ENCODE measurements at places on chromosomes 4 and X.

GRCh38 chr4:66906314-66906713 is 639.0 kb downstream of the CENPC start:
- DNase-seq: no peak

- DNase-seq: no peak
These were observed 32.0 kb upstream of the SGMS2 start for GRCh38 chr4:107792711-107793110.

DNA sequence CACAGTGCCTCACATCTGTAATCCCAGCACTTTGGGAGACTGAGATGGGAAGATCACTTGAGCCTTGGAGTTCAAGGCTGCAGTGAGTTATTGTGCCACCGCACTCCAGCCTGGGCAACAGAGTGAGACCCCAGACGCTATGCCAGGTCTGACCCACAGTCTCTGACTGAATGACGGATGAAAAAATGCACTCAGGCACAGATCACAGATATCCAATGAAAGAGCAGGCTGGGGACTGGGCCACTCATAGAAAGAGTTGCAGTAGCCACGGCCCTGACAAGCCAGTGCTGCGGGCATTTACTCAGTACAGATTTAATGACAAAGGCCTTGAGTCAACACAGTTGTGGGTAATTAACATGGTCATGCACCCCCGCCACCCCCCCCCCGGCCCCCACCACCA is 22.7 kb downstream of the NUDT6 start:
- no peak for DNase-seq

GRCh38 chrX:148755111-148755510 is 254.7 kb downstream of the AFF2 start:
- no peak for DNase-seq

DNA sequence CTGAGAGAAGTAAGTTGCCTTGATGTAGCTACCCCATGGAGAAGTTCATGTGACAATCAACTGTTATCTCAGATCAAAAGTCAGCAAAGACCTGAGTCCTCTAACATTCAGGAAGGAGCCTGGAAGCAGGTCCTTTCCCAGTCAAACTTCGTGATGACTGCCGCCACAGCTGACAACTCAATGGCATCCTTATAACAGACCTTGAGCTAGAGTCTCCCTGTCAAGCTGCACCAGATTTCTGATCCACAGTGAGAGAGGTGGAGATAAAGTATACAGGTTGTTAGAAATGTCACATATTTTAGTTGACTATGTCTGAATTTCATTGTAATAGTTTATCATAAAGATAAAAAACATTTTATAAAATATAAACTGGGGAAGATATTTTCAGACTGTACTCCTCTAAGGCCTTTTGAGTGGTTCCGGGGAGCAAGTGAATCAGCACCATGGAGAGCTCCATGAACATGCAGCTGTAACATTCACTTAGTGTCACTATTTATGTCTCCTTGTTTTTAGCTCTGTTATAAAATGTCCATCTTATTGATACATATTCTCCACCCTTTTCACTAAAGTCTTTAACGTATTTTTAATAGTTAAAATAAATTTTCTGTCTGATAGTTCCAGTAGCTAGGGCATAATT is 1653.5 kb upstream of the AGA start:
- DNase-seq: no peak

- DNase-seq: no peak
These were observed 59.5 kb downstream of the SH2D1A start for GRCh38 chrX:124405868-124406267.

DNA sequence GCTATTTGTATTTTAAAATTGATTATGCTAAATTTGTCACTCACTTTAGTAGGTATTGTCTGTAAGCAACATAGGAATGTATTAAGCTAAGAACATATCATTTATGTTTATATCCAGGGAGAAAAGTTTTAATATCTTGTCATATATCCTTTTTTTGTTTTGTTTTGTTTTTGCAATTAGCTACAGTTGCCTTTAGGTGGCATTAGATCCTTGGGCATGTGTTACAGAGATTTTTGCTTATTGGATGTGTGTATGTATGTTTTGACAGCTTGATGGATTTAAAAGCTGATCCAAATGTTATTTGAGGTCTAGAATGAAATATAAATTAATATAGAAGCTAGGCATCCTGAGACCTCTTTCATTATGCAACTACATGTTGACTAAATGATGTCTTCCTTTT is 36.1 kb upstream of the OTUD4 start:
- no peak for DNase-seq

- no peak for DNase-seq
These were observed 23.7 kb upstream of the CPLX1 start for GRCh38 chr4:849478-850175.

- no peak for DNase-seq
These were observed 32.3 kb downstream of the PRDM8 start for GRCh38 chr4:80229590-80229989.

- DNase-seq: no peak
These were observed 33.1 kb downstream of the LNX1 start for GRCh38 chr4:53558065-53558801.

DNA sequence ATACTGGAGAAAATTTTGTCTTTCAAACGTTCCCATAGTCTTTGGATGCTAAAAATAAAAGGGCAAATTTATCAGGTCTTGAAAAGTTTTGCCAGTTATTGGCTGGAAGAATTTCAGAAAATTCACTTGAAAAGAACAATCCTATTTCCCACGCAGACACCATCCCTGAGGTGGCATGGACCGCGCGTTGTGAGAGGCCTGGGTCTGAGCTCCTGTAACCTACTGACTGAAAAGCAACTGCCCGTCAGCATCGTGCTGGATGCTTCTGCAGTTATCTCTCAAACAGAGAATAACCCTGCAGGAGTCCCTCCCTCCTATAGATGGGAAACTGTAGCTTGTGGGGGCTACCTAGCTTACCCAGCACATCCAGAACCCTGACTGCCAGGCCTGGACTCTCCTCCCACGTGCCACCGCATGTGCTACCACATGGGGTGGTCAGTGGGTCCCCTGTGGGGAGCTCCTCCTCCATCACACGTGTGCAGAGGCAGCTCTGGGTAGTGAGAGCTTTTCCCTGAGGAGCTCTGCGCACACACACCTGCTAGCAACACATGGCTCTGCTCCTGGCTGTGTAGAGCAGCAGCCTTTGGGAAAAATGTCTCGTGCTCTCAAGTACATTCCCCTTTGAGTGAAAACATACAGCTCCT is 36.1 kb downstream of the NSG1 start:
- no peak for DNase-seq

- no peak for DNase-seq
These were observed 52.5 kb downstream of the LHFPL1 start for GRCh38 chrX:112627206-112627605.

GRCh38 chr4:48366611-48367010 is 25.3 kb downstream of the SLAIN2 start:
- no peak for DNase-seq

GRCh38 chr4:55249476-55249875 is 96.6 kb upstream of the SRD5A3 start:
- no peak for DNase-seq

DNA sequence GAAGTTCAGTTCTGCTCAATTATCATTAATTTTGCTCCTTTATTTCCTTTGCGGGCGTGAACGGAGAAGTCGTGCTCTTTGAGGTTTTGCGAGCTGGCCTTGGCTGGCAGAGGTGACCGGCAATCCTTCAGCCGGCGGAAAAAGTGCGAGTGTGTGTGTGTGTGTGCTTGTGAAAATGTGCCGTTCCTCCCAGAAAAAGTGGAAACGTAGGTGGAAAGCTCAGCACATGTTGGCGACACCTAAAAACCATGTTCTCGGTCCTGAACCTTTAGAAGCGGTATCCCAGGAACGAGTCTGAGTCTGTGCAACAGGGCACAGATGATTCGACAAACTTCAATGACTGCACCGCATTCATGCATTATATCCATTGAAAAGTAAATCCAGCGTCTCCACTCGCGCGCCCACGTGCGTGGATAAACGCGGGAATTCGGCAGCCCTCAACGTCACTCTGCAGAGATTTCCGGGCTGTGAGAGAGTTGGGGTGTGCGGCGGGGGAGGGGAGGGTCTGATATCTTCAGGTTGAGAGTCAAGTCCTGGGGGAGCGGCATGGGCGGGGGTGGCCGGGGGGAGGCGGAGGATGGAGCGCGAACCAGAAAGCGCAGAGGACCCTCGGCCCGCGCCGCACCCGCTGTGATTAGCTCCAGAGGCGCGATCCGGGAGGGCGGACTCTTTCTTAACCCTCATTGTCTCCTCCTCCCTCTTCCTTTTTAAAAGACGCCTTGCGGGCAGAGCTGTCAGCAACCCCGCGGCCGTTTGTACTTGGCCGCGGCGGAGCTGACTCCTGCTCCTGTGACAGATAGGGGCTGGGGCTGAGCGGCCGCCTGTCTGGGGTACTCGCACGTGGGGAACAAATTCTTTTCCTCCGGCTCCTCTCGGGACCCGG is at the start of gene SHISA3:
TSS of gene SHISA3 (plus strand) at position 737 of the 883 bp plus-strand sequence. CDS start 569 bp downstream, outside the sequence.
- DNase-seq: peak; percentile 12

DNA sequence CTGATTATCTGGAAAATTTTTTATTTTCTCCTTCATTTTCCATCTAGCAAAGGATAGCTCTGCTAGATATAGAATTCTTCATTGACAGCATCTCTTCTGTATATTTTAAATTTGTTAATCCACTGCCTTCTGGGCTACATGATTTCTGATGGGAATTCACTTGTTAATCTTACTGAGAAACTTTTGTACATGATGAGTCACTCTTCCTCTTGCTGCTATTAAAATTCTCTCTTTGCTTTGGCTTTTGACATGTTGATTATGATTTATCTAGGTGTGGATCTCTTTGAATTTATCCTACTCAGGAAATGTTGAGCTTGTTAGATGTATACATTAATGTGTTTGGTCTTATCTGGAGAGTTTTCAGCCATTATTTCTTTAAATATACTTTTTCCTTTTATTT is 27.5 kb downstream of the OR13H1 start:
- DNase-seq: no peak

DNA sequence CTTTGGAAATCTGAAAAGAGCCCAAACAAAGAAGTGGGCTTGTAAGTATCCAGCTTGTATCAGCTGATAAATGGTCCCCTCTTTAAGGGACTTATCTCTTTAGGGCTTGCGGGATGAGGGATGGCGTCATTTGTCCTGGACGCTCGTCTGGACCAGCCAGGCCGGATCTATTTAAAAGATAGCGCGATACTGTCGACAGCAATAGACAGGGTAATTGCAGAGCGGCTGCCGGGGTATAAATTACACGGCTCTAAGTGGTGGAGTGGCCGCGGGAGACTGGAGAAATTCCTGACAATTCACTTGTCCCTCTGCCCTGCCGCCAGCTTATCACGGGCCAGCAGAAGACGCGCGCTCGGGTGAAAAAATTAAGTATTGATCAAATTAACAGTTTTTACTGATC is 90.7 kb downstream of the FAM53A start:
- DNase-seq: no peak

GRCh38 chrX:18676470-18676869 is 4.6 kb upstream of the RS1 start:
- DNase-seq: no peak

GRCh38 chr4:57344296-57344695 is 234.1 kb upstream of the IGFBP7 start:
- no peak for DNase-seq

GRCh38 chrX:8668813-8669212 is 63.1 kb downstream of the ANOS1 start:
- peak; percentile 1 for DNase-seq

DNA sequence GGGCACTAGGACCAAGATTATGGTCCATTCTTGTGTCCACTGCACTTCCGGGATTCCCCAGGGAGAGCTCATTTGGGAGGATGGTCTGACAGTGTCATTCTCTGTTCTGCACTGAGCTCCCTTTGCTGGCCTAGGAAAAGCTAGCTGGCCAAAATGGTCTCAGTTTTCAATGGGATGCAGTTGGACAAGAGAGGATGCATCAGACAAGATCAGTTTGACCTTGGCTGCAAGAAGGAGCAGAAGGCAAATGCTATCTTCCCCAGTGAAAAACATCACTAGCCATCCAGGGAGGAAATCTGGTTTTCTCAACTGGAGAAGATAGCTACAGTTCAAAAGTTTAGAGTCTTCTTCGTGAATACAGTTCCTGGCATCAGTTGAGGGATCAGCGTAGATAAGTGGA is 221.1 kb downstream of the PTTG2 start:
- no peak for DNase-seq

- DNase-seq: no peak
These were observed 5.0 kb downstream of the LNX1 start for GRCh38 chr4:53586121-53586816.

DNA sequence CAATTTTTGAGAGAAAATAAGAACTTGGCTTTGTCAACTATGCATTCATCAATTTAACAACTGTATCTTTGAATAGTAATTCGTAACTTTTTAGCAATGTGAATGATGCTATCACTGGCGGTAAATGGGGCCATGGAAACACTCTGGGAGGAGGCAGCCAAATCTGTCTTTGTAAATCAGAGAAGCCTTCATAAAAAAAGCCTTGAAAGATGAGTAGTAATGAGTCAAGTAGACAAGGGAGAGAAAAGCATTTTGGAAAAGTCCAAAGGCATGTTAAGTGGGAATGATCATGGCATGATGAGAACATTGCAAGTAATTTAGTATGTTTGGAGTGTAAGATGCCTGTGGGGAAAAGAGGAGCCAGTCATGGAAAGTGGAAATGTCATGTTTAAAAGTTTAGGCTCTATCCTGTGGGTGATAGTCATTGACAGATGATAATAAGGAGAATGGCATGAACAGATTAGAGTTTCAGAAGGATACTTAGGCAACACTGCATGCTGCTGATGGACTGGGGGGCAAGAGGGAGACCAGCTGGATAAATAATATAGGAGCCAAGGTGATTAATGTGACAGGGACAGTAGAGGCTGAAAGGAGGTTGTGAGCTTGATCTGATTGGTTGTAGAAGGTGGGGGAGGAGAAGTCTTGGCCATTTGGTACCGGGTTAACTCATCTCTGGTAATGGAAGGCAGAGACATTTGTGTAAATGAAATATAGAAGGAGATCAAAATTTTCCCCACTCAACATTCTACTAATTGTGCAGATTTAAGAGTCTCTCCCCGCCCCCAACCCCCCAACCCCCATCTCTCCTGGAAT is 16.3 kb downstream of the SPRY1 start:
- DNase-seq: no peak

GRCh38 chr4:77854431-77855111 is 8.1 kb upstream of the MRPL1 start:
- DNase-seq: no peak

DNA sequence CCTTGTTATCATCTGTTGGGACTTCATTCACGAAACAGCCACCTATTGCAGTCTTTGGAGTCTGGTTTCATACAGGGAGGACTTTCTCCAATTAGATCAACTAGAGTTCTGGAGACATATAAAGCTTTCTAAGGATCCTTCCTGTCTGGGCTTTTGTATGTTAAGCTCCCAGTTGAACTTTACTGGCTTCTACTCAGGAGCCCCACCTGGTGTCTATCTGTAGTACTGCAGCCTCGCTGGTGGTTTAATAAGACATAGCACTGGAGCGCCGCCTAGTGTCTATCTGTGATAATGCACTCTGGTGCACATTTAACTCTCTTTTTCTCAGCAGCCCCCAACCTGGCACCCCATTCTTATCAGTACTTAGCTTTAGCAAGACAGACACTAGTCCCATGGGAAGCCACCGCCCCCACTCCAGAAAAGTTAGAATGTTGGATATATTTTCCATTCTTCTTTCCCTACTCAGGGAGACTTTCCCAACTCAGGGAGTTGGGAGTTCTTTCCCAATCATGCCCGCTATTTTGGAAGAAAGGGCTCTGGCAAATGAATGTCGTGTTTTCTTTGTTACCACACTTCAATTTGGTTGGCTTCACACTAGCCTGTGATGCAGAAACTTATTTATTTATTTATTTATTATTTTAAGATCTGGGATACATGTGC is 36.9 kb upstream of the SYTL4 start:
- peak; percentile 82 for DNase-seq
